ENCODE measurements at places on chromosomes 6 and 20.

- DNase-seq, result no peak
Observed at GRCh38 chr6:134723081-134723871, 226.6 kb downstream of the ALDH8A1 start.

DNA sequence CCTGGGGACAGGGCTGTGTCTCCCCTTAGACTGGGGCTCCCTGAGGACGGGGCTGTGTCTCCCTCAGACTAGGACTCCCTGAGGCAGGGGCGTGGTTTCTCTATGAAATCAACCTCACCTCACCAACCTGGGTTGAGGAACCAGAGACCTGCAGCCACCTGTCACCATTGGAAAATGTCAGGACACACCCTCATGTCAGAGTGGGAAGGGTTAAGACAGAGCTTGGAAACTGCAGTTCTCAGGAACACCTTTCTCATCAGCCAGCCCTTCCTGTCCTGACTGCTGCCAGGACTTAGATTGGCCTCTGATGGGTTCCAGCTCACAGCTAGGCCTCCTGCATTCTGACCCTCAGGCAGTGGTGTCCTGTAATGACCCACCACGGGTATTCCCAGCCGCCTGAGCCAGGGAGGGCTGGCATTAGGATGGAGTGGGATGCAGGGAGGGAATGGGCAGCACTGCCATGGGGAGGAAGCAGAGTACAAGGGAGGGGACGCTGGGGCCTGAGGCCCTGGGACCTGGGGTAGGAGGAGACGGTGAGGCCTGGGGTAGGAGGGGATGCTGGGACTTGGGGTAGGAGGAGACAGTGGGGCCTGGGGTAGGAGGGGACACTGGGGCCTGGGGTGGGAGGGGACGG lies 76.3 kb downstream of the MRPL14 start:
- no peak for DNase-seq

- DNase-seq, result no peak
Observed at GRCh38 chr6:28941684-28942448, 18.1 kb upstream of the TRIM27 start.

DNA sequence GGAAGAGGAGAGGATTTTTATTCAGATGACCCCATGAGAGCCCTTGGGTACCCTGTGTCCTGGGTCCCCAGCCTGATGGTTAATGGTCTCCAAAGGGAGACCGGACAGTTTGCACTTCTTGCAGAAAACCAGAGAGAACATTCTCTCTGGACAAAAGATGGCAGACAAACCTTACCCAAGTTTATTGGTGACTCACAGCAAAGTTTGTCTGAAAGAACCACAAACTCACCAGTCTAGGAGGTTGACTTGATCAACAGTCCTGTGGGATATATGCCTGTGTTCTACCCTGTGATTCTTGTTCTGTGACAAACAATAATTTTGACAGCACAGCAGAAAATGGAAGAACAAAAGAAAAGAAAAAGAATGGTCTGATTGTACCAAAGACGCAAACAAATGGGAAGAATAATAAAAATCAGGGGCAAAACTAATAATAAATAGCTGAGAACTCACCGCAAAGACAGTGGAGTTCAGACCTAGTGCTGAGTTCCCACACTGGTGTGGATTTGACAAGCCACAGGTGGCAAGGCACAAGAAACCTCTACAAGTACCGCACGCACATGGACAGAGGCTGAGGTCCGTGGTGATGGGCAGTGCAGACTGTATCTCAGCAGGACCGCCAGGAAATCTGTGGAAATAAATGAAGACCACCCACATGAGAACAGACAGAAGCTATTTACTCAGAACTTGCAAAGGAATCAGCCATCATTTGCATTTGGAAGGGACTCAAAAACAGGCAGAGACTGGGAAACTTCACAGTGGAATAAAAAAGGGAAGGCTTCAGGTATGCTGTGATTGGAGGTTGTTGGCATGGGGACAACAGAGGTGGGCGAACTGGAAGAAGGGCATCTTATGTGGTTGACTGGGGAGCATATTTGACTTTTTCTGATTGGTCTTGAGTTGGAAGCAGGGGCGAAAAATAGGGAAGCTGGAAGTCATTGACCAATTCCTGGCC lies 246.3 kb upstream of the RNF24 start:
- no peak for DNase-seq

- no peak for DNase-seq
Observed at GRCh38 chr6:108630050-108630714, 69.5 kb downstream of the FOXO3 start.

DNA sequence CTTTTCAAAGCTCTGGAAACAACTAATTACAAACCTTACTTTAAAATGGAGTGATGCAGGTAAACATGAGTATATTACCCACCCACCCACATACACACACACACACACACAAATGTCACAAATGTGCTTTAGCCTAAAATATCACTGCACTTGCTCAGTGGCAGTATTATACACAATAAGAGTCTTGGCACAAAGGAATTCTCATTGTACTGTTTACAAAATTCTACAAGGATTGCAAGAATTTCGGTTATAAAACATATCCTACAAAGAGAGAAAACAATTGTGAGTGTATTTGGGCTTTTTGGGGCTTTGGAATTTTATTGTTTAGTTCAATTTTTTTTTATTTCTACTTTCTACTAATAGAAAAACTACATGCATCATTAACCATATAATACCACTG lies 113.2 kb upstream of the BEND6 start:
- DNase-seq, result no peak

- no peak for DNase-seq
Observed at GRCh38 chr20:46119028-46119546, 973 bp downstream of the CD40 start.

- no peak for DNase-seq
Observed at GRCh38 chr20:10362674-10363073, 71.3 kb downstream of the MKKS start.

Measured in NCI-H774 (cell line).